Stromal cell of bone marrow (primary cell): ENCODE measurements at places on chromosomes 6 and 20.

DNA sequence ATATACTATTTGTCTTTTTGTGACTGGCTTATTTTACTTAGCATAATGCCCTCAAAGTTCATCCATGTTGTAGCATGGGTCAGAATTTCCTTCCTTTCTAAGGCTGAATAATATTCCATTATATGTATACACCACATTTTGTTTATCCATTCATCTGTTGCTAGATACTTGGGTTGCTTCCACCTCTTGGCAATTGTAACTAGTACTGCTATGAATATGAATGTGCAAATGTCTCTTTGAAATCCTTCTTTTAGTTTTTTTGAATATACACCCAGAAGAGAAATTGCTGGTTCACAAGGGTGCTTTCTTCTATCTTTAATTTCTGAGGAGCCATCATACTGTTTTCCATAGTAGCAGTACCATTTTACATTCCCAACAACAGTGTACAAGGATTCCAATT lies 21.3 kb upstream of the MAP7 start:
- DNase-seq = no peak

- DNase-seq = no peak
Measured at GRCh38 chr20:16428112-16428511, 145.1 kb downstream of the KIF16B start.

DNA sequence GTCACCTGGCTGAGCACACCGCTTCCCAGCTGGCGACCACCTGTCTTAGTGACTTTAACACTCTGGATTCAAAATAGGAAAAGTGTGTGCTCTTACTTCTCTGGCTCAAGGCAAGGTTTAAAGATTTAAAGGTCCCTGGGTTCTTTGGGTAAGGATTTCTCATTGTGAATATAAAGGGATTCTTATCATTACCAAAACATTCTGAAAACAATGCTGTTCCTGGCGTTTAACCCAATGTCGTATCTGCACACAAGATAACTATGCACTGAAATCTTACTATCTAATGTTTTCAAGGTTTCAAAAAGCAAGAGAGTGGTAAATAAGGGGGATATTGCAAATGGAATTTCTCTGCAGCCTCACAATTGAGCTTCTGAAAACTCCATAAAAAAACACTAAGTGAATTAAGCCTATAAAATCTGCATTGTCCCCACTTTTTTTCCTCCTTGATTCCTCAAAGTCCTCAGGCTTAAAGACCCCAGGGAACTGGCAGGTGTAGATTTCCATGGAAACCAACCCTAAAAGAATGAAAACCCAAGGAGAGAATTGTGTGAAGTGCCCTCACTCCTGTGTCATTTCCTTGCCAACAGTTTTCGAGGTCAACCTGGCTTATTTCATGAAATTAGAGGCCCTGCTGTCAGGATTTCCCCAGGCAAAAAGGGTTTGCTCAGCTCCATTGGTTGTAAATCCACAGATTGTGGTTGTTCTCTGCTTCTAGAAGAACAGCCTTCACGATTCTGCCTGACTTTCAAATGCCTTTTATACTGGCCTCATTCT lies 44.0 kb downstream of the BMP2 start:
- no peak for DNase-seq

DNA sequence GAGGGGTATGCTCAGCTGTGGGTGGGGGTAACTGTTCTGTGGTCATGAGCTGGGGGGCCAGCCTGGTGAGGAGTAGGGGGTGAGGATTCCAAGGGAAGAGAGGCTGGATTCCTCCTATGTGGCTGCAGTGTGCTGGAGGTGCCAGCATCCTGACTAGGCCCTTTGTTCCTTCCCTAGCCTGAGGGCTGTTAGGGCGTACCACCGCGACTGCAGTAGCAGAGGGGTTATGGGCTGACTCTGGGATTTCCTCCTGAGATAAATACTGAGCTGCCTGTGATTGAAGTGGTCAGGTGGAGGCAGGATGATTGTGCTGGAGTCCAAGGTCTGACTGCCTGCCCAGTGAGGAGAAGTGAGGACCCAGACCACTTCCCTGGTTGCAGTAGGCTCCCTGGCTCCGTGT lies 205.3 kb downstream of the ADGRG6 start:
- DNase-seq = no peak

- no peak for DNase-seq
Measured at GRCh38 chr6:96014846-96015517, 792 bp upstream of the FUT9 start.

- no peak for DNase-seq
Measured at GRCh38 chr20:42678895-42679294, 510.8 kb downstream of the PTPRT start.

GRCh38 chr6:11460837-11461661 lies 76.5 kb upstream of the TMEM170B start:
- DNase-seq = no peak

DNA sequence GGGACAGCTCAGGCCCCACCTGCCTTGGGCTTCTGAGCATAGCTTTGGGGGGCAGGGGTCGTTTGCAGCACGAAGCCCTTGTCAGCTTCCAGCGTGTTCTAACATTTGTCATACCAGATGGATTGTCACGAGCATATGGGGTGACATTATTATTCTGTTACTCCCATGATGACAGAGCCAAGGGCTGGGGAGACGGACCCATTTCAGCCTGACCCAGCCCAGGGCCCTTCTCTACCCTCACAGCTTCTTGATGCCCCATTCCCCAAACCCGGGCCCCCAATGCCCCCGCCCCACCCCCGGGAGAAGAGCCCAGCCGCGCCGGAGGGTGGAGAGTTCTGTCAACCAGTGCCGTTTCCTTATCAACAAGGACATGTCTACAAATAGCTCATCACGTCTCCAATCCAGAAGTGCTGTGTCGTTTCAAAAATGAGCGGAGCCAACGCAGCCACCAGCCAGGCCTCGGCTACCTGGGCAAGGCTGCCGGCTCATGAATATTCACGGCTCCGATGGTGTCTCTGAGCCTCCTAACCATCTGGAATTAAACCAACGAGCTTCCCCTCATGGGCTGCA lies 9.6 kb upstream of the CHRNA4 start:
- no peak for DNase-seq

DNA sequence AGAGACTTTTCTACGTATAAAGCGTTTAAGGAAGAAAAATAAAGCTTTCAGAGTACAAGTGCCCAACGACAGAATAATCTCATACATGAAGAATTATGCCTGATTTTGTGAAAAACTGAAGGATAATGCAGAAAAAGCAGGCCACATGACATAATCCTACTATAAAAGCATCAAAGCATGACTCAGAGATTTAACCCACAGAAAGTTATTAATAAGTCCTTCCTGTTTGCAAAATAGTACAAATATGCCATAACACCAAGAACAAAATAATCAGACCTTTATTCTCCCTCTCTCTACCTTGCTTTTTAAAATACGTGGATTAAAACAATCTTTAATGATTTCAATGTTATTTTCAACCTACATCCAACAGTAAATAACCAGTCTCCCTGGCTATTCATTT lies 118.6 kb upstream of the BCLAF1 start:
- peak; percentile 51 for DNase-seq

DNA sequence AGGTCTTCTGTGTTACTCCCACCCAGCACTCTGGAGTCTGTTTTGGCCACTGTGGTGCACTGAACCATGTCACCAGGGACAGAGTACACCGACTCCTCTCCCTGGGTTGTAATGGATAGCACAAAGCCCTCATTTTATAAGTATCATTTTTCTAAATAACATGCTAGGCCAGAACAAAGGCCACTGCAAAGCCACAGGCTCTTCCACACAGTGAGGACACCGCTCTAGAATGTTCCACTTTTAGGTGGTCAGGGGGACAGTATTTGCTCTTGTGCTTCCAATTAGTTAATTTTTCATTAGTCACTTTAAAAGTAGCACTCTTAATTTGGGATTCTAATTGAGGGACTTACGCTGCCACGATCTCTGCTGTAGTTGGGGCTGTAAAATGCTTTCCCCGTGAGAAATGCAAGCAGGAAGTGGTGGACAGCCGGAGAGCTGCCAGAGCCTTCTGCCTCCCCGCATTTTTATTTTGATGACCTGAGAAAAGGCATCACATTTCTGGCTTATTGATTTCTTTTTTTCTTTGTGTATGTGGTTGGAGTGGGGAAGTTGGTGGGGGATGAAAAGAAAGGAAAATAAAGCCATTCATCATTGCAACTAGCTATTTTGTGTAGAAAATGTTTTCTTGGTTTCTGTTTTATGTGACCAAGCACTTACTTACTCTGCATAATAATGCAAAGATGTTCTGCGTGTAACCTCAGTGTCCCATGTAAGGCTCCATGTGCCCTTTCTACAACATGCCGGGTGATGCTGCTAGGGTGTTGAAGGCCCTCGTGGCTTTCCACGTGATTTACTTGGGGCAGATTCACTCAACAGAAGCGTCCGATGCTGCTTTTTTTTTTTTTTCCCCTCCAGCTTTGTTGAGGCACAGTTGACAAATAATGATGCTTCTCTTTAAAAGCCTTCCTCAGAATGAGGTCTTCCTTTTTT lies 195.9 kb downstream of the SASH1 start:
- peak; percentile 38 for DNase-seq

DNA sequence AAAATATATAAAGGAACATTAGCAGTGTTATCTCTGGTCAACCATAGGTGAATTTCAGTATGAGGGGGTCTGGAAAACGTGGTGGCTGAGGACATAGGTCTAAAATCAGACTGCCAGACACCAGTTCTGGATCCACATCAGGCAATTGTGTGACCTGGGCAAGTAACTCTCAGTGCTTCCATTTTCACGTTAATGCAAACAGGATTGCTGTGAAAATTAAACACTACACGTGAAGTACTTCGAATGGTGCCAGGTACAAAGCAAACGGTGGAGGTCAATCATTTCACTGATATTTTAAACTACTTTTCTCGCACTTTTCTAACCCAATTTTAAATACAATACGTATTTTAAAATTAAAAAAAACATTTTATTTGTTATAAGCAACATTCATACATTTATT lies 315.7 kb downstream of the TRDN start:
- DNase-seq = no peak

GRCh38 chr6:43972913-43973300 lies 154.3 kb downstream of the MRPL14 start:
- DNase-seq = peak; percentile 92

GRCh38 chr20:9572670-9573069 lies 58.3 kb downstream of the LAMP5 start:
- DNase-seq = no peak

GRCh38 chr6:169865346-169866139 lies 114.1 kb downstream of the ERMARD start:
- DNase-seq = no peak

DNA sequence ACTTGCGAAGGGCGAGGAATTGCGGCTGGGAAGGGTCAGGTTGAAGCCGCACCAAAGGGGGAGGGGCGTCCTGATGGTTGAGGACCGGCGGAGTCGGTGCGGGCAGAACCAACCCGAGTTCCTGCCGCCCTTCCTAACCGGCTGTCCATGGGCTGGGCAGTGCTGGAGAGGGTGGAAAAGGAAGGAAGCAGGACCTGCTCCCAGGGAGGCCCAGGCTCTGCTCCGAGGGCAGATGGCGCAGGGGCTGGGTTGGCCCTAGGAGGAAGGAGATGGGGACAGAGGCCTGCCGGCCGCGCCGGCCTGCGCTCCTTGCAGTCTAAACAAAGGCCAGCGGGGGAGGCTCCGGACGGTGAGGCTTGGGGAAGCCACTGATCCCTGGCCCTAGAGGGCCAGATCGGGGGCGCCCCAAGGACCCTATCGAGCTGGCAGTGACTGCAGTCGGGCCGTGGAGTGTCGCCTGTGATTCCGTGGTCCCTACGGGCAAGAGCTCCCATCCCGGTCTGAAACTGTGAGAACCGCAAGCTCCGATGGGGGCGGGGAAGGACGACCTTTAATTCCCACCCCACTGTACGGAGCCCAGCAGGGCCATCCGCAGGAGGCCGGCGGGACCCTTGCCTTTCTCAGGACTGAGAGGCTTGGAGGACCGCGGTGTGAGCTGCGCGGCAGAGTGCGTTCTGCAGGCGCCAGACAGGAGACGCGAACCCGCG lies 39.4 kb downstream of the YTHDF1 start:
- DNase-seq = no peak

DNA sequence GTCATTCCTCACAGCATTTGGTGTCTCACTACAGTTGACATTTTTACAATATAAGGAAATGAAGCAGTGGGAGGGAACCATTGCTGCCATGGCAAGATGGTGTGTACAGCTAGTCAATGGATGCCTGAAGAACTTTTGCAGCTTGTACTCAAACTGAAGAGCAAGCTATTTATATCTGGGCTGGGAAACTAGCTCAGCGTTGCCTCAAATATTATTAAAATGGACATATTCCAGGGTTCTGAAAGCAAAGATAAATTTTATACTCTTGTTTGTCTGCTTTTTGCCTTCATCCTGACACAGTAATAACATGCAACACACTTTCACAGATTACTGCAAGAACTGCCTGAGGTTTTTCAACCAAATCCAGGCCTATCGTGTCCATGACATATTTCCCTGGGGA lies 156.4 kb upstream of the COL21A1 start:
- DNase-seq = no peak

GRCh38 chr6:118940770-118941169 lies 5.8 kb upstream of the MCM9 start:
- DNase-seq = no peak

- peak; percentile 54 for DNase-seq
Measured at GRCh38 chr6:24283043-24283985, 74.5 kb downstream of the DCDC2 start.

- DNase-seq = no peak
Measured at GRCh38 chr6:7841781-7842468, 68.7 kb downstream of the TXNDC5 start.

- no peak for DNase-seq
Measured at GRCh38 chr20:46322641-46323040, 14.3 kb upstream of the CDH22 start.

- DNase-seq = no peak
Measured at GRCh38 chr6:24321538-24322162, 36.2 kb downstream of the DCDC2 start.

DNA sequence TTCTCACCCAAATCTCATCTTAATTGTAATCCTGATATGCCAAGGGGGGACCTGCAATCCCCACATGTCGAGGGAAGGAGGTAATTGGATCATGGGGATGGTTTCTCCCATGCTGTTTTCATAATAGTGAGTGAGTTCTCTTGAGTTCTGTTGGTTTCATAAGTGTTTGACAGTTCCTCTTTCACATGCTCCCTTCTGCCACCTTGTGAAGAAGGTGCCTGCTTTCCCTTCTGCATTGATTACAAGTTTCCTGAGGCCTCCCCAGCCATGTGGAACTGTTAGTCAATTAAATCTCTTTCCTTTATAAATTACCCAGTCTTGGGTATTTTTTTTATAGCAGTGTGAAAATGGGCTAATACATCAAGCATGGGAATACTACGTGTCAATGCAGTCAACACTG lies 925.0 kb upstream of the MAN1A1 start:
- DNase-seq = no peak
